OCI-LY7 (cell line): ENCODE measurements at places on chromosomes 7 and 10. TPM values are rescaled to one million over a fixed set of nuclear protein-coding genes. Genes with fewer than 3 reads are reported as not detected.

GRCh38 chr10:90227217-90227656 lies 525.8 kb downstream of the KIF20B start:
- DNase-seq, result no peak

DNA sequence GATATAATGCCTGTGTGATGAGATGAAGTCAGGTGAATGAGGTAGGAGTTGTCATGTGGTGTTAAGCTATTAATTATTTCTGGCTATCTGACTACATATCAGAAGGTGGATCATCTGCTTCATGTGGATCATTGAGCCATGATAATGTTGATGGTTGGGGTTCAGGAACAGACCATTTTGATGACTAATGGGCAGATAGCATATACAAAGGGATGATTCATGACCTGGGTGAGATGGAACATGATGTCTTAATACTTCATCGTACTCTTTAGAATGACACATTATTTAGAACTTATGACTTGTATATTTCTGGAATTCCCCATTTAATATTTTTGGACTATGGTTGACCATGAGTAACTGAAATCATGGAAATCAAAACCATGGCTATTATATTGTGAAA lies 155.1 kb downstream of the OR13A1 start:
- DNase-seq, result no peak

DNA sequence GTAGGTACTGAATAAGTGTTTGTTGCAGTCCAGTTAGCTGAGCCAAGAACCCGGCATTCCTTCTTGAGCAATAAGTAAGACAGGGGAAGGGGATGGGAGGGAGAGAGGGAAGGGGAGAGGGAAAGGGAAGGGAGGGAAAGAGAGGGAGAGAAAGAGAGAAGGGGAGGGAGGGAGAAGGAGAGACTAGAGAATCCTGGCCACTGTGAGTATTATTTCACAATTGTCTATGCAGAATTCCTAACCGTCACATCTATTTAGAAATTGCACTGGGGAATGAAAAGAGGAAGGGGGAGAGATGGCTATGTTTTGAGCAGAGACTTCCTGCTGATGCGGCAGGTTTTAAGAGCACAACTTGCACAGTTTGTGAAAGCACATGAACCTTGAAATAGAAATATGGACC lies 251.4 kb upstream of the ZMIZ1 start:
- DNase-seq, result no peak

USP54 gene
- 16.4 and 17.6 TPM in 2 replicates for total RNA-seq

SRI gene
- 140 and 152 TPM in 2 replicates for total RNA-seq
